ENCODE measurements at places on chromosomes 13 and 19.

GRCh38 chr13:34129436-34129835, 311.5 kb downstream of the RFC3 start:
- no peak for DNase-seq

GRCh38 chr19:51469162-51469561, 9.2 kb upstream of the CEACAM18 start:
- no peak for DNase-seq

- no peak for DNase-seq
Measured at GRCh38 chr13:62524061-62524460, 1108.4 kb upstream of the PCDH20 start.

- no peak for DNase-seq
Measured at GRCh38 chr19:18494267-18494607, 27.6 kb downstream of the ELL start.

DNA sequence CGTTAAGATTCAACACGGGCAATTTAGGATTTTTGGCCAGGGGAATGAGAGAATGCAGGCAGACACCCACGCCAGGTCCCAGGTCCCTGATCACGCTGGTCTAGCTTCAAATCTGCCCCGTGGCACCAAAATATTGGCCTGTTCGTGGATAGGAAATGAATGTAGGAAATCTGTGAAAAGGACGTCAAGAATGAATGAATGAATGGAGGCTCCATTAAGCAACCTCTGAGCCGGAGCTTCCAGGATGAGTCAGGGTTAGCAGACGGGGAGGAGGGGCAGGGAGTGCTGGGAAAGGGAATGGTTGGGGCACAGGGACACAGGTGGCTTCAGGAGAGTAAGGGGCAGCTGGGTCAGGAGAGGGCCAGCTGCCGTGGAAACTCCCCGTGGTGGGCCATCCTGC, 4.2 kb downstream of the SULT2B1 start:
- DNase-seq, result no peak

DNA sequence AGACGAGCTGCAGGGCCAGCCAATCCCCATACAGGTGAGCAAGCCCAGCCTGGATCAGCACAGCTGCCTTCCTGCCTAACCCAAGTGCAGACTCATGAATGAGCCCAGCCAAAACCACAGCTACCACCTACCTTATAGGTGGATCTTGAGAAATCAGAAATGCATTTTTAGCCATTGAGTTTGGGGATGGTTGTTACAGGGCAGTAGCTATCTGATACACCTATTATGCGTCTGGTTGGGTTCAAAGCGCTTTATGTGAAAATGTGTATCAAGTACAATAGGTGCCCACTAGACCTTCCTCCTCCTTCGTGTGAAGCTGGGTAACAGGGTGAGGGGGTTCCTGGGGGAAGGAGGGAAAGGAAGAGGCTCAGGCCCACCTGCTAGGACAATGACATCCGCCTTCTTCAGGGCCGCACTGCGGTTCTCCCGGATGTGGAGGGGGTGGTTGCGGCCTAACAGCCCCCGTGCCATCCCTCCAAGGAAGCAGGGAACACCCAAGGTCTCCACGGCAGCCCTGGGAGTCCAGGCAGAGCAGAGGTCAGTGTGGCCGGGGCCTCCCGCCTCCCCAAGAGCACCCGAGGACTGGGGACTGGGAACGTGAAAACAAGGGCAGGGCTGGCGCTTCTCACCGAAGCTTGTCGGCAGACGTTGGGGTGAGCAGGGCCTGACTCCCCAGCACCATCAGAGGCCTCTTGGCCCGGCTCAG, 11.7 kb downstream of the SYDE1 start:
- DNase-seq, result no peak

GRCh38 chr19:57816652-57817051, 1.9 kb upstream of the ZNF552 start:
- no peak for DNase-seq

- DNase-seq, result no peak
Measured at GRCh38 chr13:103328899-103329298, 262.7 kb upstream of the SLC10A2 start.

DNA sequence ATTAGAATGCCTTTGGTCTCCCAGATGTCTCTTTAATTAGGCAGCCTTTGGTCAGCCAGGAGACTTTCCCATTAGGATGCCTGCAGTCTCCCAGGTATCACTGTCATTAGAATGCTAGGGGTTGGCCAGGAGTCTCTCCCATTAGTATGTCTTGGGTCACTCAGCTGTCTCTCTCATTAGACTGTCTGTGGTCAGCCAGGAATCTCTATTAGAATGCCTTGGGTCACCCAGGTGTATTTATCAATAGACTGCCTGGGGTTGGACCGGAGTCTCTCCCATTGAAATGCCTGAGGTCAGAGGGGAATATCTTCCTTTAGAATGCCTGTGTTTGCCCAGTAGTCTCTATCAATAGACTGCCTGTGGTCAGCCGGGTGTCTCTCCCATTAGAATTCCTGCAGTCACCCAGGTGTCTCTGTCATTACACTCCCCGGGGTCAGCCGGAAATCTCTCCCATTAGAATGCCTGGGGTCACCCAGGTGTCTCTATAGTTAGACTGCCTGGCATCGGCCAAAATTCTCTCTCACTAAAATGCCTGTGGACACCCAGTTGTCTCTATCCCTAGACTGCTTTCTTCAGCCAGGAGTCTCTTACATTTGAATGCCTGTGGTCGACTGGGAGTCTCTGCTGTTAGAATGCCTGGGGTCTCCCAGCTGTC, 1460.3 kb downstream of the UQCRFS1 start:
- DNase-seq, result no peak

DNA sequence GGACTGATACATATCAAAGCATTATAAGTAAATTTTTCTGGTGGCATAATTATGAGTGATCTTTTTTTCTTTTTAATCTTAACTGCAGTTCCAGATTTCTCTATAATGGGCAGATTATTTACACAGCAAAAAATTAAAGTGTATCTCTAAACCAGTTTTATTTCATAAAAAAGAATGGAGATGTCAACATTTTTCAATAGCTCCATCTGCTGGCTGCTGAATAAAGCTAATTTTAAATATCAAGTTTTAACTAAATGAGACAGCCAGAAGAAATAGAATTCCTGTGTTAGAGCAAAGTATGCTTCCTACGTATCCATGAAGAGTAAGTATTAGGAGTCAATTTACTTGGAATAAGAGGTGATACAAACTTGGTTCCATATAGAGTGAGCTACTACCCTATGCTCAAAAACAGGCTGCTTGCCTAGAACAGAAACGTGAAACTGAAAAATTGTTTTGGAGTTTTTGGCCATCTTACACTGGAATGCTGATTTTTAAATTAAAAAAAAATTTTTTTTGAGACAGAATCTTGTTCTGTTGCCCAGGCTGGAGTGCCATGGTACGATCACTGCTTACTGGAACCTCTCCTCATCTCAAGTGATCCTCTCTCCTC, 5.0 kb upstream of the PDS5B start:
- peak; percentile 28 for DNase-seq

DNA sequence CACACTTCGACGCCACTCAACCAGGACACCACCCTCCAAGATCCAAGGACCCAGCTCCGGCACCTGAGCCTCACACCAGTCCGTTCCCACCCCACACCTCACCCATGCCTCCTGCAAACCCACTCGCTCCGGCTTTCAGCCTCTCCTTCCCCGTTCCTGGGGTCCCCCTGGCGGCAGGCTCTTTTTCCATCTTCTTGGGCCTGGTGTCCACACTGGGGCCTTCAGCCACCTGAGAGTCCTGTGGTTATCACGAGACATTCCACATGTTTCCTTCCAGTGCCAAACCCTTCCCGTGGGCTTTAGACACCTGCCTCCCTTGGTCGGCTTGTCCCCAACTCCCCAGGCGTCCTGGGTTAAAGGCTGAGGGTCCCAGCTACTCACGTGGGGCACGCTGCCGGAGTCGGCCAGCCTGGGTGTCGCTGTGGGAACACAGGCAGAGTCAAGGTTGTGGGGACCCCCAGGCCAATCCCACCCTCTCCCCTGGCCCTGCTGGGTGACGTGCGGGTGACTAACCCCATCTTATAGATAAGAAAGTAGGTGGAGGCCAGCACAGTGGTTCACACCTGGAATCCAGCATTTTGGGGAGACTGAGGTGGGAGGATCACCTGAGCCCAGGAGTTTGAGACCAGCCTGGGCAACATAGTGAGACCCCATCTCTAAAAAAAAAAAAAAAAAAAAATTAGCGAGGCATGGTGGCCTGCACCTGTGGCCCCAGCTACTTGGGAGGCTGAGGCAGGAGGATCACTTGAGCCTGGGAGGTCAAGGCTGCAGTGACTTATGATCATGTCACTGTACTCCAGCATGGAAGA, 1.9 kb downstream of the JSRP1 start:
- no peak for DNase-seq

DNA sequence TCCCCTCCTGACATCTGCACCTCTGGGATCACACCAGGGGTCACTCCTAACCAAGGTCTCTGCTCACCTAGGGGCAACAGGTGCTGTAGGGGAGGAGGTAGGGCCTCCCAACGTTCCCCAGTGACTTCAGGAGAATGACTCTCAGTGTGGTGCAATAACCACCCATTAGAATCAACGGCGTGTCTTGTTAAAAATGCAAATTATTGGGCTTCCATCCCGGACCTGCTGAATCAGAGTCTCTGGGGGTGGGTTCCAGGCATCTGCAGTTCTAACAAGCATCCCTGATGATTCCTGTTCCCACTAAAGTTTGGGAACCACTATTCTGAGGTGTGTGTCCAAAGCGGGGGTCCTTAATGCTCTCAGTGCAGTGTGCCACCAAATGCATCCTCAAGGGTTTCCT, 84.6 kb downstream of the CRYL1 start:
- DNase-seq, result no peak

GRCh38 chr13:47168618-47169017, 271.8 kb upstream of the HTR2A start:
- DNase-seq, result no peak

GRCh38 chr19:23971598-23971997, 56.9 kb downstream of the ZNF726 start:
- DNase-seq, result no peak

GRCh38 chr13:23509781-23510543, 60.2 kb upstream of the TNFRSF19 start:
- DNase-seq, result no peak

GRCh38 chr13:53569453-53569852, 540.8 kb downstream of the OLFM4 start:
- no peak for DNase-seq

DNA sequence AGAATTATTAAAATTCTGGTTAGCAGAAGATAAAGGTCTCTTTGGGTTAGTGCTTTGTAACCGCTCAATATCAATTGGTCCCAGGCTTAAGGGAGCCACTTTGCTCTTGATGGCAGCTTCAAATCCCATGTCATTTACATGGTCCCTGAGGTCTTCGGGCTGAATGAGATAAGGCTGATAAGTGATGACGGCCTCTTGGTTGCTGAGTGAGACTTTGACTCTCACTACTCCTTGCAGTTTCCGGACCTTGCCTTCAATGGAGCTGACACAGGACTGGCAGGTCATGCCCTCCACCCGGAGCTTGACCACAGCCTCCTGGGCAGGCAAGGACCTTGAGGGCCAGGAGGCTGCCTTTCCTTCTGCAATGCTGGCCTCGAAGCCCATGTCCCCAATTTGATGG, 36.8 kb downstream of the ATP7B start:
- DNase-seq, result no peak

- peak; percentile 37 for DNase-seq
Measured at GRCh38 chr19:39765091-39766076, 13.3 kb upstream of the LEUTX start.

GRCh38 chr13:87129602-87130300, 541.4 kb upstream of the SLITRK5 start:
- no peak for DNase-seq

DNA sequence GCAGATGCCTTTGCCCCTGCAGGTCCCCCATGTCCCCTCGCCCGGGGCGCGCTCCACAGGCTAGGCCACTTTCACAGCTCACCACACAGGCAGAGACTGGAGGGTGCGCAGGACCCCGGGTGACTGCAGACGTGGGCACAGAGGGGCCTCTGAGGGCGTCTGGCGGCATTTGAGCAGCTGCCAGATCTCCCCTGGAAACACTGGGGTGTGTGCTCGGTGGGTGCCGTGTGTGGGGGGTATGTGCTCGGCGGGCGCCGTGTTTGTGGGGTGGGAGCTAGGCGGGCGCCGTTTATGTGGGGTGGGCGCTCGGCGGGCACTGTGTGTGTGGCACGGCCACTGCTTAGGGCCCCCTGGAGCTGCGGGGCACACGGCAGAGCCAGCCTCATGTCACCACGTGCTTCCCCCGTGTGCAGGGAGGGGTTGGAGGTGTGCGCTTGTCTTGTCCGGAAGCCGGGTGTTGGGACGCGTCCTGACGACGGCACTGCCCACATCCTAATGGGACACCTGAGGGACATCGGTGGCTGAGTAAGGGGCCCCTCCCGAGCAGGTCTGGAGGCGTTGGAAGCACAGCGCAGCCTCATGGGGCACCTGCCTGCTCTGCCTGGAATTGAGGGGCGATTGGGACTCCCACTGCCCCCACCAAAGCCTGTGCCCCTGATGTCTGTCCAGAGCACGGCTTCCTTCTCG, 16.7 kb downstream of the CSNK1G2 start:
- no peak for DNase-seq

GRCh38 chr19:35320065-35320713, 8.8 kb upstream of the CD22 start:
- DNase-seq, result no peak

- no peak for DNase-seq
Measured at GRCh38 chr13:67308004-67308772, 78.1 kb upstream of the PCDH9 start.

DNA sequence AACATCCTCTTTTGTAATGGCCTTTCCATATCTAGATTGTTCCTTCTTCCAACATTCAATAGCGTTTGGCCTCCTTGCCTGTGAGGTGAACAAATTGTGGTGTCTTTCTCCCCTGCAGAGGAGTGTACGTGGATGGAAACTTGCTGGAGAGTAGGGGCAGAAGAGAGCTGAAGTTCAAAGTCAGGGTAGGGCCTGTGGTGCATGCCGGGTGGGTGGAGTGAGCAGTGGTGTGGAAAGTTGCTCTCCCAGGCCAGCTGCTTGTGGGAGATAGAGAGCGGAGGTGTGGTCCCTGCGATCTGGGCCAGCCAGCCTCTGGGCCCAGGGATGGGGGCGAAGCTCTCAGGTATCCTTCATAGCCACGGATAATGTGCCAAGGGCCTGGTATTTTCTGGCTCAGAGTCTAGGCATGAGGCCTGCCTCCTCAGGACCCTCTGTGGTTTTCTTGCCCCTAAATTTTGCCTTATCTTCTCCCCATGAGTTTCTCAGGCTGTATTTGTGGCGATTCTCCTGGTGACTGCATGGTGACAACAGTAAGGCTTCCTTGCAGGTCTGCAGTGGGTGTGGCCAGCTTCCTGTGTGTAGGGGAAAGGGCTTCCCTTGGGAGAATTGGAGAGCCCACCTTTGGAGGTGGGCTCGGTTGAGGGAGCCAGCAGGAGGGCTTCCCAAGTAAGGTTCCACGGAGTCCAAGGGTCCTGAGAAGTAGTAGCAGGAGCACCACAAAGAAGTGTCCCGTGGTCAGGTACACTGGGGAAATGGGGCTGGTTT, 6.7 kb downstream of the RGCC start:
- no peak for DNase-seq

- no peak for DNase-seq
Measured at GRCh38 chr13:114001331-114002008, 27.6 kb upstream of the C13orf46 start.

- DNase-seq, result no peak
Measured at GRCh38 chr13:36418022-36418805, 14.1 kb upstream of the CCNA1 start.

- DNase-seq, result no peak
Measured at GRCh38 chr19:17988161-17988560, 19.8 kb upstream of the ARRDC2 start.

Data from CD4-positive, alpha-beta T cell treated with Interleukin-4 for 4 hours (primary cell).